Amygdala (tissue), 56 donors: ENCODE measurements at places on chromosomes 11 and 22.

- no peak for DNase-seq
These were observed 157.8 kb downstream of the KIF18A start for GRCh38 chr11:27949951-27950738.

GRCh38 chr11:62600367-62601121 is 1.1 kb downstream of the MTA2 start:
- DNase-seq: no peak

DNA sequence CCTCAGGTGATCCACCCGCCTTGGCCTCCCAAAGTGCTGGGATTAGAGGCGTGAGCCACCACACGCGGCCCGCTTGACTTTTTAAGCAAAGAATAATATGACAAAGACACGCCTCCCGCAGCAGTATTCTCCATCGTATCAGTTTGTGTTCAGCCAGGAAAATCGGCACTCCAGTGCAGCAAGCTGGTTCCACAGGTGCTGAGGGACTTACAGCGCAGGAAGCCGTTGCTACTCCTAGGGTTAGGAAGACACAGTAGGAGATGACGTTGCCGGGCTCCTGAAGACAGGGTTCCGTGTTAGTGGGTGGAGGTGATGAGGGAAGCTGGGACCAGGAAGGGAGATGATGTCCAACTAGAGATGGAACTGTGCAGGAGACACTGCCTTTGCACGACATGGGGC is 65.8 kb upstream of the CECR2 start:
- DNase-seq: no peak

DNA sequence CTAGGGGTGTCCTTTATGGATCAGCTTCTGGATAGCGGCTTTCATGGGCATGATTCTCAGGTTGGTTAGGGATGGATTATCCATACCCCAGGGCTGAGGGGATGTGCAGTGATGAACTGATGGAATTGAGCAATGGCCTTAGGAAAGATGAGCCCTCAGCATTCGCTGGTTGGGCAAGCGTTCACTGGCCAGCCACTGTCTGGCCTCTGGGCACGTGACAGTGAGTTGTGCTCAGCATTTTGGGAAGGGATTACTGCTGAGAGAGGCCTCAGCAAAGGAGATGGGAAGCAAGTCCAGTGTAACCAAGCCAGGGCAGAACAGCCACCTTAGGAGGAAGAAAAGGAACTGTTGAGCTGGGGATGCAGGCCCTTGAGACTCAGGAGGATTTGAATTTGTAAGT is 17.4 kb downstream of the UBASH3B start:
- DNase-seq: no peak

- DNase-seq: no peak
These were observed 462.4 kb upstream of the API5 start for GRCh38 chr11:42849362-42849761.

GRCh38 chr11:93796441-93797231 is 12.6 kb downstream of the MED17 start:
- no peak for DNase-seq

DNA sequence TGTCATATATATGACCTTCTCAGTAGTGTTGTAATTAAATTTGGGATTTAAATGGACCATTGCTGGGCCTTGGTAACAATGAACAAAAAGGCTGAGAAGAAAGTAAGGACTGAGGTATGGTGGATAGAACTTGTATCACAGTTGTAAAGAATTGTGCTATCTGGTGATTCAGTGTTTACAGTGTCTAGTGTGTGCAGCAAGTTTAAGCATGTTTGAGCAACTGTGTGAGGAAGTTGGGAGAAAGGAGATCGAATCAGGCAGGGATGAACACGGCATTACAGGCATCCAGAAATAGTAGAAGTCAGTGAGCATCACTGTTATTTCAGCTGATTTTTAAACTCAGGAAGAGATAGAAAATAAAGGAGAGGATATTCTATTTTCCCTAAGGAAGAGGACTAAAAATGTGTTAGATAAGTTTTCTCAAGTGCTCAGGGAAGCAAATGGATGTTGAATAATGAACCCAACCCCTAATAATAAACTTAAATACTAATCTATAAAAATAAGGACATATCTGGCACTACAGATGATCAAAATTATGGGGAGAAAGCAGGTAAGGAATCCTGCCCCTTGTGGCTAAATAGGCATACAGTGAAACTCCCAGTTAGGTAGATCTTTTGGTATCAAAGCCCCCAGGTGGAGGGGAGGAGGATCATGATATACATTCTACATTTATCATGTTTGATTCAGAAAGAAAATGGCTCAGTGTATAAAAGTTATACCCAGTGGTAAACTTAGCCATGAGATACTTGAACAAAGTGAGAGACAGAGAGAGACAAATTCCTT is 361.0 kb upstream of the ANO3 start:
- no peak for DNase-seq

GRCh38 chr11:31089117-31089516 is 280.4 kb downstream of the DCDC1 start:
- no peak for DNase-seq

- DNase-seq: peak; percentile 3
These were observed 152.8 kb upstream of the ZBED5 start for GRCh38 chr11:11010624-11011127.

GRCh38 chr11:45282081-45282480 is 4.1 kb downstream of the SYT13 start:
- no peak for DNase-seq

- no peak for DNase-seq
These were observed 44.2 kb downstream of the CERK start for GRCh38 chr22:46693634-46694415.

DNA sequence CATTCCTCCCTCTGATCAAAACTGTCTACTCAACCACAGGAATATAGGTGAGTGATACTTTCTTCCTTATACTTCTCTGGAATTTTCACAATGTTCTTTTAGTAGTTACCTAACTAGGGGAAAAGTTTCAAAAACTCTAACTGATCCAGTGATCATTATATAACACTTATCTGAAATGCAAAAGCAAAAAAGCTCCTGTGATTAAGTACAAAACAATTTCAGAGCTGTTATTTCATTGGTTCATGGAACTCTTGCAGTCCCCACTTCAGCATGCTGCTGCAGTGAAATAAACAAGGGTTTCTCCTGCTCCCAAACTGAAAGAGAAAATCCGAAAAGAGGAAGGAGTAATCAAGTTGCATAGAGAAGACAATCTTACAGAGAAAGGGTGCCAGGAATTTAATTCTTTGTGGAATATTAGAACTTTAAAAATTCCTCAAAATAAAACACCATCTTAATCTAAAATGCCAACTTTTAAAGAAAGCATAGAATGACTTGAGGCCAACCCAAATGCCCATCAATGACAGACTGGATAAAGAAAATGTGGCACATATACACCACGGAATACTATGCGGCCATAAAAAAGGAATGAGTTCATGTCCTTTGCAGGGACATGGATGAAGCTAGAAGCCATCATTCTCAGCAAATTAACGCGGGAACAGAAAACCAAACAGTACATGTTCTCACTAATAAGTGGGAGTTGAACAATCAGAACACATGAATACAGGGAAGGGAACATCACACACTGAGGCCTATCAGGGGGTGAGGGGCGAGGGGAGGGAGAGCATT is 20.3 kb downstream of the PPP2R1B start:
- DNase-seq: no peak

DNA sequence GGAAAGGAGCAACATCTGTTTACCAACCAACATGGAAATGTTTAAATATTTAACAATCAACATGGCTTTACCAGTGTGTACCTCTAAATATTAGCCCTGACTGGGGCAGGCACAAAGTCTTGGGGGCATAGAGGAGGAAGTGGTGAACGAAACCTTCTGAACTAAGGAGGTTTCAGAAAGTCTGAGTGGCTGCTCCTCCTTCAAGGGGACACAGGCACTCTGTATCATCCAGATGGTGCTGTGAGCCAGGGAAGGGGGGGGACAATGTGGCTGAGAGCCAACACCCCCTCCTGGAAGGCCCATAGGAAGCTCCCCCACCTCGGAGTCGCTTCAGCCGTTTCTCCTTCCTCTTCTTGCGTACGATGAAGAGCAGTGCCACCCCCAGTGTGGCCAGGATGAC is 107.7 kb downstream of the CEP164 start:
- DNase-seq: no peak

DNA sequence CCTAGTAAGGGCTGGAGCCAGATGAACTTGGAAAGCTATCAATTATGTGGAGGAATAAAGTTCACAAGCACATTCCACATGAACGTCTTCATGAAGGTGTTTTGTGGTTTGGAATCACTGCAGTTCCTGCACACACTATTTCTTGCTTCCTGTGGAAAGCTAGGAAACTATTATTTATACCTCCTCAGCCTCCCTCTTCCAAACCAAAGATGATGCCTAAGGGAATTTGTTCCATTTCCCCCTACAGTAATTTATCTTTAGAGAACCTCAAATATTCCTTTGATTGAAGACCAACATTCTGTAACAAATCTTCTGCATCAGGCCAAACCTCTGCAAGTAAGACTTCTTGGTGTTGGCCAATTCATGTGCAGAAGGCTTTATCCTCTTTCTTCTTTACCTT is 115.8 kb upstream of the ARHGAP20 start:
- no peak for DNase-seq

GRCh38 chr22:30356449-30357235 is at the start of the genes CCDC157 and SF3A1:
TSS of gene CCDC157 (plus strand) at chr22:30357007. CDS start at chr22:30366001, 8,994 bp downstream.
TSS of gene SF3A1 (minus strand) at chr22:30356894. CDS start at chr22:30356792, 102 bp downstream.
- DNase-seq: peak; percentile 71

DNA sequence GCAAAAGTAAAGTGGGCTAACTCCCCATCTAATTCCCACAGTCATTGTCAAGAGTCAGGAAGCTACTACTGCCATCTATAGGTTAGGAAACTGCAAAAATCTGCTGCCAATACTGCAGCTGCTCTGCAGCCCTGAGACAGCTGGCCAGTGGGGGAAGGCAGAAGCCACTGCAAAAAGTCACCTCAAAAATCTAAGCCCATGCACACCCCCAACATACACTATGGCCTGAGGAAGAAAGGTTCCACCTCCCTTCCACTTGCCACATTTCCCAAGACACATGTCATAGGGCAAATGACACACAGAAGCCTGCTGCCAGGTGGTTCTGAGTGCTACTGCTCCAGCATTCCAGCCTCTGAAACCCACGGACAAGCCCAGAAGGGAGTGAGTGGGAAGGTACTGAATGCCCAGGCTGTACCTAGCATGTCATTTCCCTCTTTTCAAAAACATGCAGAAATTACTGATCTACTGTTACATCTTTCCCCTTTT is 36.9 kb downstream of the DGCR2 start:
- no peak for DNase-seq

DNA sequence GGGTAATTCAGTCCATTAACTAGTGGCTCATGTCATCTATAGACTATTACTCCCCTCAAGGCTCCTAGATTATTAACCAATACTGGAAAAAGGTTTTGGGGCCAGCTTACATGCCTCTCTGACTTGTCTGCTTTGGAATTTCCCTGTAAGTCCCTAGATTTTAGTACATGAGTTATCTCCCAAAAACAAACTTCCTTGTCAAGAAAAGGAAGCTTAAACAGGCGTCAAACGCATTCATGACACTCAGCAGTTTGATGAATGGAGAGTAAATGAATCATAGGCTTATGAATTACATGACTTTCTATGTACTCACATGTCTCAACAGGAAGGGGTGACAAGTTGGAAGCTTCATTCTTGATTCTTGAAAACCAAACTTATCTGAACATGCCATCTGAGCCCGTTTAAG is 70.8 kb downstream of the BLID start:
- DNase-seq: no peak

DNA sequence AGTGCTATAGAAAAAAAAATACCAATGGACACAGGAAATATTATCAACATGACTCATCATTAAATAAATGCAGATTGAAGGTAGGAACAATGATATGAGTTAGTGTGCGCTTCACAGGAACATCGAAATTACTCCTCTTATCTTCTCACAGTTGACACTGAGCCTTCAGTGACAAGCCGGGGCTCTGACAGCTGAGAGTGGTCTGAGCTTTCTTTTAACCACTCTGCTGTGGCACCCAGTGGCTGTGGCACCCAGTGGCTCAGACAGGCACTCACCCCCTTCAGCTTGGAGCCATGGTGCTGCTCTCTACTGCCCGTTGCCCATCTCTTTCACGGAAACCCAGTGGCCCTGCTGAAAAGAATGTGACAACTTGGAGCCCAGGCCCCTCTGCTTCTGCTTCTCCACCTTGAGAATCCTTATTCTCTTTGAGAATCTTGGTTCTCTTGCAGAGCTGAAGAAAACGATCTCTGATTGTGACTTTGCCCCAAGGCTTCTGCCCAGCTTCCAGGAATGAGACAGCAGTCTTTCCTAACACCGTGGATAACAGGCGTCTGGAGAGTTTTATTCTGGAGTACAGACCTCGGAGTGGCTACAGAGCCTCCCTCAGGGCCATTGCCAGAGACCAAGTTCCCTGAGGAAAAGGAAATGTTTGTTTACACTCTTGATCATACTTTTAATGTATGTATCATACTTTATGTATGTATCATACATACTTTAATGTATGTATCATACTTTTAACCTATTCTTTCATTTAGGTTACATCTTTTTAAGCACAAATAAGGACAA is 37.1 kb upstream of the OR8B8 start:
- DNase-seq: no peak

DNA sequence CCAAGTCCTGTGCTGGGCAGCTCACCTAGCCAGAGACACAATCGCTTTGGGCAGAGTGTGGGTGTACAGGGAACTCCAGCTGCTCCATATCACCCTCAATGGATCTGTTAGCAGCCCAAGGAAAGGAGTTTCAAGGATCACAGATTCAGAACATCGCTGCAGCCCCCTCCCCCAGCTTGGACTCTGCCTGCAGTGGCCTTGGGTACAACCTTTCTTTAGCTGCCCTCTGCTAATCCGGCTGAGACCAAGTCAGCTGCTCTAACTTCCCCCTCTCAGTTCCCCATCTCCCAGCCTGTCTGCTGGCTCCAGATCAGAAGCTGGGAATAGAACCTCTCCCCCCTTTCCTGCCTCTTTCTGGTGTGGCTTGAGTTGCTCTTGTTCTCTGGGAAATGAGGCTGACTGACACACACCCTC is 1.3 kb downstream of the TMEM86A start:
- no peak for DNase-seq
